ENCODE measurements at places on chromosomes 1 and 21.

- DNase-seq = no peak
These were observed 379.6 kb downstream of the TTLL7 start for GRCh38 chr1:83619170-83619896.

DNA sequence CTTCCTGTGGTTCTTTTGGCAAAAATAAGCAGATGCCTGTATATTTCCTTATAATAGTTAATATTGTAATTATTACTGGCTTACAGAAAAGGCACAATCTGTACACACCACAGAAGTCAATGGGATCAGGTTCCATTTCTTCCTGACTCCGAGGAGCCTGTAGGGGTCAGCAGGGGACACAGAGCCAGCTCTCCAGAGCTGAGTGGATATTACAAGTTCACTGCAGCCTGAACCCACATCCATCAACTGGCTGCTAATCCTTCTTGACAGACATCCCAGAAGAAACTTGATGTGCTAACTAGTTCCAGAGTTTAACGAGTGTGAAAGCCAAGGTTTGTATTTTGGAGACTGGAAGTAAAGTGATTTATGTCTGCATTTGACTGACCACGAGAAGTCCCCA is 203.8 kb downstream of the LMX1A start:
- DNase-seq = no peak

GRCh38 chr21:37686991-37687810 is 229.1 kb downstream of the KCNJ6 start:
- DNase-seq = no peak

- no peak for DNase-seq
These were observed 3.6 kb downstream of the S100A6 start for GRCh38 chr1:153532181-153532580.

- no peak for DNase-seq
These were observed 35.6 kb downstream of the COL6A1 start for GRCh38 chr21:46017148-46017547.

DNA sequence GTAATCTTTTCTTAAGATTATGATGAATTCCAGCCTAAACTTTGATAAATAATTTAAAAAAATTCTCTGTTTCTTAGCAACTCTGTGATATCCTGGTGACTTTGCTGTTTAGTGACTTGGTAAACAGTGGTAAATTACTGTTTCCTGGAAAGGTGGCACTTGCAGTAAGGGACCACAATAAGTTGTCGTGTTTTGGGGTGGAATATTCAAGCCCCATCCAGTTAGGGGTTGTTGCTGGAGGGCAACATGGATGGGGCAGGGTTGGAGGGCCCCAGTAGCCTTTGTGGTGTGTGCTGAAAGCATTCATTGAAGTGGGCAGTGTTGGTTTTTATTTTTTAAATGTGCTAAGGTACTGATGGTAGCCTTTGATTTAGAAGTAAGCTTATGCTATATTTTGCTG is 30.3 kb downstream of the PRDM2 start:
- no peak for DNase-seq

GRCh38 chr1:202264300-202264699 is 70.7 kb downstream of the LGR6 start:
- DNase-seq = no peak

DNA sequence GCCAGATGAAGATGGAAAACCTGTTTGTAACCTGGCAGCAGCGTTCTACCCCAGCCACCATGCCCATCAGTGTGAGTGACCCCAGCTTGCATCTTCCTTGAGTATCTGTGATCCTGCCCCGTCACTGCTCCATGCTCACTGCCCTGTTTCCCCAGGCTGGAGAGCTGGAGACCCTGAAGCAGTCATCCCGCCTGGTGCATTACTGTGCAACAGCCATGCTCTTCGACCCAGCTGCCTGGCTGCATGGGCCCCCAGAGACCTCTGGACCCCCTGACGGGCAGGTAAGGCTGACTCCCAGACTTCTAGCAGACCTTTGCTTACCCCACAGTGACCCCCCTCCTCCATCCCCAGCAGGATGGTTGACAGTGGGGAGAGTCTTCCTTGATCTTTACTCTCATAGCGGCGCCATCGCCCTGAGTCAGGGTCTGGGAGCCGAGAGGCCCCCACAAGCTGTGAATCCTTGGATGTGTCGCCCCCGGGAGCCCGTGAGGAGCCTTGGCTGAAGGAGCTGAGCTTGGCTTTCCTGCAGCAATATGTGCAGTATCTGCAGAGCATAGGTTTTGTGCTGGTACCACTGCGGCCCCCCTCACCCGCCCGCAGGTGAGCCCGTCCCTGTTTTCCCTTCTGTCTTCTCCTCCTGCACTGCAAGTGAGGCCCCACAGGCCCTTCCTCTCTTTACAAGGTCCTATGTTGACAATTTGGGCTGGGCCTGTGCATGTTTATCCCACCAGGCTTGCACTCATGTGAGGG is 10.4 kb downstream of the HYI start:
- DNase-seq = no peak

DNA sequence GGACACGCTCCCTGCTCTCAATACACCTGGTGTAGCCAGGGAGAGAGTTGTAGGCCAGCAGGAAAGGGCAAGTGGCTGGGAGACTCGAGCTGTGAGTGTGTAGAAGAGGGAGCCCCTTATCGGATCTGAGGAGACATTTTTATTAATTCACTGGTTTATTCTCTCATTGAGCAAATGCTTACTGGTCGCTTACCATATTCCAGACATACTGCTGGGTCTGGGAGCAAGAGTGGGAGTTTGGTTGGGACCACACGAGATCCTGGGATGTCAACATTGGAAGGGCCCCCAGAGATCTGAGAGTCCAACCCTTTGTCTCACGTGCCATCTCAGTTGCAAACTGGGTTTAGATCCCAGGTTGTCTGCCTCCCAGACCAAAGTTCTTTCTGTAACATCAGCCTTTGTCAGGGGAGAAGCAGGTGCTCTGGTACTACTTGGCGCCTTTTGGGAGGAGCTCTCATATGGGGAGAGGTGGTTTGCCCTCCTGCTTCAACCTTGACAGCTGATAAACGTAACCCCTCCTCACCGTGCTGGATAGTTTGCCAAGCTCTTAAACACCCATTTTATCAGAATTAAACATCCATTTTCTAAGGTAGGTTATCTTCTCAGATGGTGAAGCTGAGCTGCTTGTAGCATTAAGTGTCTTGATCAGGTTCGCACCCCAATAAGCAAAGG is 742 bp downstream of the TMEM222 start:
- DNase-seq = no peak

DNA sequence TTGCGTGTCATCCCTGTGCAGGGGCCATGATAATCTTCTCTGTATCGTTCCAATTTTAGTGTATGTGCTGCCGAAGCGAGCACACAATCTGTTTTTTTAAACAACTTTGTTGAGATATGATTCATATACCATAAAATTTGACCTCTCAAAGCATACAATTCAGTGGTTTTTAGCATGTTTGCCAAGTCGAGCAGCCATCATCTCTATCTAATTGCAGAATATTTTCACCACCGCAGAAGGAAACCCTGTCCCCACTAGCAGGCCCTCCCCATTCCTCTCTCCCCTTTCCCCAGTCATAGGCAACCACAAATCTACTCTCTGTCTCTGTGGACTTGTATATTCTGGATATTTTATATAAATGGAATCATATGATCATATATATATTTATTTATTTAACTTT is 78.7 kb upstream of the TINAGL1 start:
- DNase-seq = no peak
